ENCODE measurements at places on chromosomes 3 and 15. TPM values are rescaled to one million over a fixed set of nuclear protein-coding genes. Genes with fewer than 3 reads are reported as not detected.
A peak's percentile ranks its signal among the peaks of the same experiment; 100 is the strongest.

The ADCY5 gene
- 5.3 TPM for total RNA-seq

DNA sequence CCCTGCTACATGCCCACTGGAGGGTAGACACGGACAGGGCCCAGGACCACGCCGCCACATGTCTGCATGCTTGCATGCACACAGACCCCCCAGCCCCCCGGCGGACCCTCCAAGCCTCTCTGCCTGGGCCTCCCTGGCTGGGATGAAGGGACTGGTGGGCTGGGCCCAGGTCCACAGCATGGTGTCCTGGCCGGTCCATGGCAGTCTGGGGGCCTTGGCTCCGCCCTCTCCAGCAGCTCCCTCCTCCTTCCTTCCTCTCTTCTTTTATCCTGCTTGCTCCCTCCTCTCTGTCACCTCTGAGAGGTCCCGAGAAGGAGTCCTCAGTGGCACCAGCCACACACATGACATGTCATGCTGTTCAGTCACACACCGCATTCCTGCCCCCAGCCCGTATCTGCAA, 24.5 kb downstream of the DUSP7 start:
- DNase-seq = no peak

DNA sequence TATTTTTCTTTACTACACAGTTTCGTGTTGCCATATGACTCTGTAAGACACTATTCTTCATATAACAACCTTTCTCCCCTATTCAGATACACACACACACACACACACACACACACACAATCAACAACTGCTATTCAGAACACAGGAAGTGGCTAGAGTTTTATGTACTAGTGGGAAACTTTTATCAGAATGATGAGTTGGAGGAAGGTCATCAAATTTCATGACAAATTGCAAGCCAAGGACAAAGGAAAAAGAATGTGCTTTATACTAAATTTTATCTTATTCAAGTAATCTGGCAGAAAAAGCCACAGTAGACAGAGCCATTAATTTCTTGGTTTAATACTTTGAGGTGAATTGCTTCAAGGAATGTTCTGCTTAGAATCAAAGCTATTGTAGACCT, 899.8 kb downstream of the ROBO2 start:
- DNase-seq = no peak

The GOLGA8K gene
- not detected for total RNA-seq

- DNase-seq = no peak
Observed at GRCh38 chr3:188518835-188519452, 365.0 kb downstream of the LPP start.

DNA sequence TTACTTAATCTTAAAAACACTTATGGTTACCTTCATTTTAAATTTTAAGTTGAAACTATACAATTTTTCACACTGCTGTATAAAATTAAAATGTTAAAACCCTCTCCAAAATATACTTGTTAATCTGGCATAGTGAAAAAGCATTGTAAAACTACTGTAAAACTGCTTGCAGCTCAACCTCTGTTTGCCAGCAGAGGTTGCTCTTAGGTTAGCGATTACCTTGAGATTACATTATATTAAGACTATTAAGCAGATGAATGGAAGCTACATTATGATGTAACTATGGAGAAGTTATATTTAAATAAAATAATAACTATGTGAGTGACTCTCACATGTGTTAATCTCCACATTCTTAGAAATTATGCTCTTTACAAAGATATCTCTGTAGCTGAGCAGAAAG, 143.6 kb upstream of the SLITRK3 start:
- peak; percentile 19 for DNase-seq

The ISL2 gene
- total RNA-seq = 5.3 TPM

DNA sequence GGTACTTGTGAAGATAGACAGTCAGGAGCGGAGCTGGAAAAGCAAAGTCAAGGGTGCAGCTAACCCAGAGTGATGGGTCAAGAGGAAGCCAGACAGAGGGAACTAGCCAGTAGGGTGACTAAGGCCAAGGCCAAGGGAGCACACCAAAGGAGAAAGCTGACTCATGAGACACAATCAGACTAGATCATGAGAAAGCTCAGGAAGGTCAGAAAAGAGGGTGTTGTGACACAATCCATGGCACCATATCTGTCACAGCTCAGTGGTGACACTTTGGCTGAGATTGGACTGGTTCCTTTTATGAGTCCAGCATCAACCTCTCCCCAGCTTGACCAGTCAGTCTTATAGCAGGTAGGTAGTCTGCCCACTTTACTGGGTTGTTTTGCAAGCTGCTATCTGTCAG, 22.2 kb downstream of the P2RY1 start:
- DNase-seq = no peak

DNA sequence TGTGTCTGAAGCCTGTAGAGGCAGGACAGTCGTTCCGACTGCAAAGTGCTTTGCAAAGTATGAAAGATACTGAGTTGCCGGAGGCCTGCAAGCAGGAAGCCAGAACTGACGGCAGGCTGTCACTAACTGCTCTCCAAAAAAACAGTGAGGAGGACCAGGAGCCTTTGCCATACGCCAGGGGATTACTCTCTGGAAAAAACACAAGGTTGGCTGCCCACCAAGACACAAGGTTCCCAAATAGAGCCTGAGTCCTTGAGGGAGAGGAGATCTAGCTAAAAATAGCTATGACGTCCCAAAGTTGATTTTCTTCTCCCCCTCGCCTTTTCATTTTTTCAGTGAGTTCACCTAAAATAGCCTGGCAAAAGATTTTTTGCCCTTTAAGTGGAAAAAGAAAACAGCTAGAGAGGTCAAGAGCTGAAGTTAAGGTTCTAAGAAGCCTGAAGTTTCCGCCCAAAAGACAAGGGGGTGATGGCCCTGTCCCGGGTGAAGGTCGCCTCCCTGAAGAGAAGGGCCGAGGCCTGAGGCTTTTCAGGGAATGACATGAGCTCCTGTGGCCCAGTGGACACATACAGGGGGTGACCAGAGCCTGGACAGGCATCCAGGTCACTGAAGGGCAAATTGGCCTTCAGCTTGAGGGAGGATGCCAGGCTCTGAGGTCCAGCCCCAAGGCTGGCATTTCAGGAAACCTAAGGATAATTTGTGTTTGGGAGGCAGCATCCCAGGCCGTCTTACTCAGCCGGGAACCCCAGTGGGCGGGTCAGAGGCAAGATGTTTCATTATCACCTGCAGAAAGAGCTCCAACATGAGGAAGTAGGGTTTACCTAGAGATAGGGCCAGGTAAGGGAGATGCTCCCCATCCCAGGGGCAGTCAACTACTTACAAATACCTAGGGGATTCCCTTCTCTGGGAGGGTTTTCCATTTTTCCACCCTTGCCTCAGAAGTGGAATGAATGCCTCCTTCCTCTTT, 44.9 kb upstream of the DGKG start:
- DNase-seq = no peak

DNA sequence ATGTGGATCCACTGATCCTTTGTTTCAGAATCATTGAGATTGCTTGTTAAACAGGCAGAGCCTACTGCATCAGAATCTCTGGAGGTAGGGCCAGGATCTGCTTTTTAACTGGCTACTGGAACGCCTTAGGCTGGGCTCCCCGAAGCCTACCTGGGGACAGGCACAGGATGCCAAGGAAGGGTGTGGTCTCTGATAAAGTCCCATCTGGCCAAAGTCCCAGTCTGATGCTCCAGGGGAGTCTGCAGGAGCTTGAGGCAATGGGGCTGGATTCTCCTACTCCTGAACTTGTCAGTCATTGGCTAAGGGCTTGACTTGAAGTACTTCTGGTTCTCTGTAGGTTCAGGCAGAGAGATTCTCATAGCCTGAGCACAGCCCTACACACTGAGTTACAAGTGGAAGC, 22.4 kb upstream of the CCK start:
- DNase-seq = peak; percentile 23

DNA sequence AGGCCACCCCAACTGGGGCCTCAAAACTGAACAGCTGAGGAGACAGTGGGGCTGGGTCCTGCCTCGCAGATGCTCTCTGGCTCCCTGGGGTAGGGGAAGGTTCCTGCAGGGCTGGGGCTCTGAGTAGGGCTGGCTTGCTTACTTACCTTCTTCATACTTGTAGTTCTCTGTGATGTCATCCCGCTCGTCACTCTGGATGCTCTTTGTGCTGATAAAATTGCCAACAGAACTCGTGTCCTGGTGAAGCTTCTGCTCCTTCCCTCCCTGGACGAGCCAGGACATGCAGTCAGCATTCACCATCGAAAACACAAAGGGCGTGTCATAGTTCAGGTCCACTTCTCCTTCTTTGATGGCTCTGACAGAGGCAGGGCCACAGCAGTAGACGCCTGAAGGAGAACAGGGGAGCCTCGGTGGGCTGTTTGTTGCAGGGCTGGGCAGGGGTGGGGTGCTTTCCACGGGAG, 17.9 kb upstream of the EPB42 start:
- DNase-seq = no peak

The IL20RB gene
- total RNA-seq = 0.48 TPM

GRCh38 chr15:29596266-29596665, 226.0 kb downstream of the TJP1 start:
- DNase-seq = peak; percentile 10

DNA sequence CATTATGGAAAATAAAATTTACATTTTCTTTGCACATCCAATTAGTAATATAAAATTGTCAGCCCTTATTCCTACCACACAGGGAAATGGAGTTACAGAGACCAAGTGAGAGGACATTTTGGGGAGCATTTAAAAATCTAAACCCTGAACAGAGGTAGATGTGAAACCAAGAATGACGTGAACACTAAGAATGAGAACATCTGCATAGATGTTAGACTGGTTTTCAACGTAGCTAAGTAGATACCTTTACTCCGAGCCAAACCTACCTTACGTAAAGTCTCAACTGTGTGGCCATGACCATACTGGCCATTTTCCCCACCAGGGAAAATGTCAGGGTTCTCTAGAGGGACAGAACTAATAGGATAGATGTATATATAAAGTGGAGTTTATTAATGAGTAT, 51.4 kb upstream of the THBS1 start:
- no peak for DNase-seq

DNA sequence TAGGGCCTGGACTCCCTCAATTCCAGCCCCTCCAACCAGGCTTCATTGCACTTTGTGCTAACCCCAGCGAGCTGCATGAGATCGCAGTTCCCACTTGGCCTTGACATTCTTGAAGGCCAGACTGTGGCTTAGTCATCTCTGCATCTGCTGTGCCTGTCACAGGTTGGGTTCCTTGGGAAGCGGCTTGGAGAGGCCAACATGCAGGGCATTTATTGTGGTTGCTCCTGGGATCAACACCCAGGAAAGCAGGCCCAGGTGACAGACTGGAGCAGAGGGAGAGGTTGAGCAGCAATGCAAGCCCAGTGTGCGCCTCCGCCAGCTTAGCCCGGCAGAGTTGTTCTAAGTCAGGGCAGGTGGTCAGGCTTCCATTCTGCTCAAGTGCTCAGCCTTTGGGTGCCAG, 10.5 kb downstream of the ABCF3 start:
- no peak for DNase-seq

The GOLGA8J gene
- total RNA-seq = 0.13 TPM

DNA sequence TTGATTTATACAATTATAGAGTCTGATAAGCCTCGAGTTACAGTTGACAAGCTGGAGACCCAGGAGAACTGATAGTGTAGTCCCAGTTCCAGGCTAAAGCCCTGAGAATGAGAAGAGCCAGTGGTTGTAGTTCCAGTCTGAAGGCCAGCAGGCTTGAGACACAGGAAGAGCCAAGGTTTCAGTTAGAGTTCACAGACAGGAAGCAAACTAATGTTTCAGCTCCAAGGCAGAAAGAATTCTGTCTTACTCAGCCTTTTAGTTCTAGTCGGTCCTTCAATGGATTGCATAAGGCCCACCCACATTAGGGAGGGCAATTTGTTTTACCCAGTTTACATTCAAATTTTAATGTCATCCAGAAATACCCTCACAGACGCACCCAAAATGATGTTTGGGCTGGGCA, 102.7 kb downstream of the CDIN1 start:
- no peak for DNase-seq

The FAM43A gene
- 18.9 TPM for total RNA-seq

The CACNA2D2 gene
- 0.87 TPM for total RNA-seq

The ST3GAL6 gene
- total RNA-seq = 15.0 TPM

The GUCA1C gene
- 0.28 TPM for total RNA-seq

- DNase-seq = no peak
Observed at GRCh38 chr3:3355442-3355841, 176.0 kb upstream of the CRBN start.

DNA sequence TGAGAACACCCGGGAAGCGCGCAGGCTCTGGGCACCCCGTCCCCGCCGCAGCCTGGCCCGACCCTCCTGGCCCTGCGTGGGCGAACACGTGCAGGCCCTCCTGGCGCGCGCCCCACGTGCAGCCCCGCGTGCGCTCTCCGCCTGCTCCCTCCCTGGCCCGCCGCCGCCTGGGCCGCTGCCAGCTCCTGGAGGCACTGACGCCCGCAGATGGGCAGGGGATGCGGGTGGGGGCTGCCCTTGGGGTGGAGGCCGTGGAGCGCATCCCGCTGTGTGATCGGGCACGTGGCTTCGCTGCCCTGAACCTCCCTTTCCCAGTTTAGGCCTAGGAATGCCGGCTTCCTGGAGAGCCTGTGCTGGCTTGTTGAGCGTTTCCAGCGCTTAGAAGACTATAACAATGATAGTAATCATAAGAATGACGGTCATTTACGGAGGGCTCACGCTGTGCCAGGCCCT, 104.6 kb upstream of the SLC6A6 start:
- no peak for DNase-seq

The SEC61A1 gene
- 268 TPM for total RNA-seq

DNA sequence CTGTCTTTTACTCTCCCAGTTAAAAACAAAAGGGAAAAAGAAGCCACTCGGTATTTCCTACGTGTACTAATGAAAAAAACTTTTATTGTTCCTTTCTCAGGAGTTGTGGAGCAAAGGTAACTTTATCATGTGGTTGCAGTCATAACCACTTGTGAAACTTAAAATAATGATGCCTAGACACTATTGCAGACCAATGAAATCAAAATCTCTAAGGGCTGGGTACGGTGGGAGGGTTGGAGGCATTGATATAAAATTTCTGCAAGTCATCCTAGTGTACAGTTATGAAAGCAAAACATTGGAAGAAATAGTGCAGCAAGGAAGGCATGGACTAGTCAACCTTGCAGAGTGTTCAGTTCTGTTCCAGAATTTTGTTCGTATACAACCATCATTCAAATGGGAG, 808.8 kb downstream of the TUSC7 start:
- DNase-seq = no peak

The ZMYND10 gene
- 0.44 TPM for total RNA-seq

DNA sequence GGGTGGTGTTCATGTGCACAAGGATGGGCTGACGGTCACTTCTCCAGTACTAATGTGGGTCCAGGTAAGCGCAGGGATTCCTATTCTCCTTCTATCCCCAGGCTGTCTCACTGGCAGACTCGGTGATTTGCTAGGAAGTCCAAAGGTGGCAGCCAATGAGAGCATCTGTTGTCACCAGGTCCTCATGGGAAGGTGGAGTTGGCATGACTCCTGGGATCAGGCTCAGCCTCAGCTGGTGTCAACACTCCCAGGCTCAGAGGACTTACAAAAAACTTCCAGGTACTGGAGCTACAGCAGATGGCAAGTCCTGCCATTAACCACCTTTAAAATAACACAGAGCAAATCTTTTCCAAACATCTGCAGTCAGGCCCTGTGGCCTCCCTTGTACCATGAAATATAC, 13.8 kb downstream of the XYLB start:
- no peak for DNase-seq
